ENCODE measurements at places on chromosomes 7 and 10. TPM values are rescaled to one million over a fixed set of nuclear protein-coding genes. Genes with fewer than 3 reads are reported as not detected.

Gene ATOH7
- not detected for total RNA-seq

DNA sequence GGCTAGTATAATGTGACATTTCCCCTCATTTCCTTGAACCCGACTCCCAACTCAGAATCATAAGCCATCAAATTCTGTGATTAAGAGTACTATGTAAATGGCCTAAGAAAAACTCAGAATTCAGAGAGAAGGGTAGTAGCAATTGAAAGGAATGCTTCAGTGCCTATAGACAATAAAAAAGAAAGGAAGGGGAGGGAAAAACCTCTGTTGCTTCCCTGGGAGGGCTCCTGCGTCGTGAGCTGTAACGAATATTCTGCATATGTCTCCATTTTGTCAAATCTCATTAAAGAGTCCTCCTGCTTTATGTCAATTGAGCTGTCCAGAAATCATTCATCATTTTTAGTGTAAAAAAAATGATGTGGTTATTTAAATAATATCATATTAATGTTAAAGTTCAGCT is 223.0 kb downstream of the VTI1A start:
- DNase-seq, result no peak

GRCh38 chr10:1198453-1199344 is 142.5 kb downstream of the WDR37 start:
- no peak for DNase-seq

Gene TSPAN13
- 26.2 TPM for total RNA-seq

DNA sequence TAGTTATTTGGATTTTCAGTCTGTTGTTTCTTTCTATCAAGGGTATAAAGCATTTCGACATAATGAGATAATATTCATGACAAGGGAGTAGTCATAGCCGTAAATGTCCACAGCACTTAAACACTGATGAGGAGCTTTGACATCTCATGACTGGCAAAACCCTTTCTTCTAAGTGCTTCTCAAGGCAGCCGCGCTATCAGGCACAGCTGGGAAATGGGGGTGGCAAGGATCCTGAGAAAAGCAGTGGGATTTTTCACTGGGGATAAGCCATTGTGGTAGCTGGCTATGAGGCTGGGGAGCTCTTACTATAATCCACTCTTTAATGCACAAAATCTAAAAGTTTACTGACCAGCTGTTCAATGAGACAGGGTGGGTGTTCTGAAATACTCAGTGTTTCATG is 493.2 kb upstream of the KLF6 start:
- no peak for DNase-seq

- no peak for DNase-seq
Measured at GRCh38 chr10:92891885-92892690, 43.8 kb downstream of the EXOC6 start.

GRCh38 chr10:131786756-131787605 is 113.8 kb upstream of the PPP2R2D start:
- DNase-seq, result peak; percentile 20

DNA sequence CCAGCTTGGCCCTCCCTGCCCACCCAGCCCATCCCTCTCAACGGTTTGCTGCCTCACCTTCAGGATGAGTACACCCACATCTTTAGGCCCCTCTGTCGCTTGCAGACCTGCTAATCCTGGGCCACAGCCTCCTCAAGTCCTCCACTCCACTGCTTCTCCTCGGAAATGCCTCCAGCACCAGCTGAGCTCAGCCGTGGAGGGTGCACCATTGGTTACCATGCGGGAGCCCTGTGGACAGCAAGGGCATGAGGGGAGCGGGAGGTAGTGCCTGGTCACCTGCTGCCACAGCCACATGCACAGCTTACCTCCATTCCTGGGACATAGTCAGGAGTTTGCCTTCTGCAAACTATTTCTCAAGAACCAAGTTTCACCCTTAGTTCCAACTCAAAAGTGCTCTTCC is 286.3 kb upstream of the ZMIZ1 start:
- DNase-seq, result no peak

Gene ANKRD1
- total RNA-seq, result 6.8 TPM

Gene ZNF117
- total RNA-seq, result 52.5 TPM

GRCh38 chr7:106041140-106041717 is 70.9 kb downstream of the SYPL1 start:
- no peak for DNase-seq

GRCh38 chr7:144738708-144739314 is 97.0 kb downstream of the TPK1 start:
- no peak for DNase-seq

All from urinary bladder (tissue), 4 donors.